ENCODE measurements at places on chromosomes 1 and 21.

DNA sequence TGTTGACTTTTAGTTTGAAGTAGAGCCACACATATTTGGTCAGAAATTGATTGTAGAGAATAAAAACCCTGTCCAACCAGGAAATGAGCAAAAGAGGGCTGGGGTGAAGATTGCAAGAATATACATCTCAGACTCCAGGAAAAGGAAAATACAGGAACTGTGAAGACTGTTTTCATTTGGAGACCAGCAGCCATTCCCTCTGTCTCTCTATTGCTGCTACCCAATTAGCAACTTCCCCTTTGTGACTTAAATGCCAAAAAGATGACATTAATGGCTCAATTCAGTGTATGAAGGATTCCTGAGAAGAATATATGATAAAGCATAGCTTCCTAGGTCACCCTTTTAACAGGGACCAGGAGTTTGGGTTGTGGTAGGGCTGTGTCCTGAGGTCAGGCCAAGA, 31.6 kb upstream of the CEP350 start:
- DNase-seq = no peak

GRCh38 chr1:228735871-228736586, 750 bp downstream of the RHOU start:
- peak; percentile 1 for DNase-seq

DNA sequence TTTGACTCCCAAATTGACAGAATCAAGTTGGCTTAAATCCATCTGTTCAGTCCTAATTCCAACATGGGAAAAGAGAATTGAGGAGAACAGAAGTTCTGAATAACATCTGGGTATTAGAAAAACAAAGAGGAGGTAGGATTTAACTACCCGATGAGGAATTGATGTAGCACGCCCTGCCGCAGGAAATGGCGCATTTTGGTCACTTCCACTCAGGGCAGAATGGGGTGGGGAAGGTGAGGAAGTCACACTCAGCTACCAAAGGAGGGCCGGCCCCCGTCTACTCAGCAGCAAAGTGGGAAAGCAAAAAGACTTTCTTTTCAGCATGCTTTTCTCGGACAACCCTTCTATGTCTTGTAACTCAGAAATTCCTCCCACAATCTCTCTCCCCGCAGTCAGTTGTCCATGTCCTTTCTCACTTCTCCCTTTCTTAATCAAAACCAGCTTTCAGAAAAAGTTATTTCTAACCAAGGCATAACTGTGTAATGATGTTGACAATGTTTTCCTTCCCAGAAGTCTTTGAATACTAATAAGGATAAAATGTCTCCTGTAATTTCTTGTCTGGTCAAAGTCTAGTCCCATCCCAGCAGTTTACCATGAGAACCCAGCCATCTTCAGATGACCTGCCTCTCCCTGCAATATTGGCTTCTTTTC, 60.5 kb upstream of the SIPA1L2 start:
- no peak for DNase-seq

- no peak for DNase-seq
Measured at GRCh38 chr1:160499631-160500030, 23.4 kb downstream of the SLAMF6 start.
